Natural killer cell (primary cell): ENCODE measurements at places on chromosomes 6 and 20.

DNA sequence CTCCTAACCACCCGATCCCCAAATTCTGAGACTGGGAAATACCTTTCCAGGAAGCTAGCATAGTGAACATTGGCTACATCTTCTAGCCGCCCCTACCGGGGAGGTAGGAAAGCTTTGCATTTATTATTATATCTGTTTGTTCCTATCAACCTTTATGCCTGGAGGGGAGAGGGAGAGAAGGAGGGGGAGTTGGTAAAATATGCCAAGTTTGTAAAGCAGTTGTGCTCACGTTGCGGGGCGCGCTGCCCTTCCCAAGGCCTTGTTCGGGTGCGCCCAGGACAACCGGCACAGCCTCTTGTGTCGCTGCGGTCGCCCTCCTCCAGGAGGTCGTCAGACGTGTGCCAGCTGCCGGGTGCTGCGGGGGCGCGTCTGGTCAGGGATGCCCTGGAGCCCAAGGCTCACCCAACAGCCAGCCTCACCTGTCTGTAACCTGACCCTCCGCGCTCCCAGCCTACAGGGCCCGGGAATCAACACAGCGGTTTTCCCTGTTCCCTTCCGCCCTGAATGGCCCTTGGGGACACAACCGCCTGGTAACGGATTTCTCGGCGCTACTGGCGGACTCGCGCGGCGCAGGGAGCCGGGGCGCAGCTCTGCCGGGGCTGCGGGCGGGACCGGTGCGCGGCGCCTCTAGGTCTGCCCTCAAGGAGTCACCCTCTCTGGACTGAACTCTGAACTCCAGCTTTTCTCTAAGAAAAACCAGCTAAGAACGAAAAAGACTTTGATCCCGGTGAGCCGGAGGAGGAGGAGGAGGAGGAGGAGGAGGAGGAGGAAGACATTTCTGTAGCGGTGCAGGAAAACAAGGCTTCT, 1.1 kb upstream of the OVOL2 start:
- peaks cover 12% of the 10 kb centered on the region for H3K4me1 ChIP-seq
- no peak overlapping the region for H3K27ac ChIP-seq
- H3K4me3 ChIP-seq, result no peak overlapping the region
- no peak for DNase-seq
- H3K36me3 ChIP-seq, result no peaks in the 10 kb centered on the region

- no peaks in the 10 kb centered on the region for H3K36me3 ChIP-seq
- no peaks in the 10 kb centered on the region for H3K27me3 ChIP-seq
- no peak overlapping the region for H3K4me3 ChIP-seq
- no peaks in the 10 kb centered on the region for H3K4me1 ChIP-seq
Measured at GRCh38 chr6:128208851-128209580, 308.2 kb upstream of the THEMIS start.

- no peak overlapping the region for H3K4me3 ChIP-seq
- no peaks in the 10 kb centered on the region for H3K27me3 ChIP-seq
- H3K36me3 ChIP-seq, result peaks cover 38% of the 10 kb centered on the region
- H3K4me1 ChIP-seq, result no peaks in the 10 kb centered on the region
- H3K27ac ChIP-seq, result no peak overlapping the region
Measured at GRCh38 chr20:37299718-37300528, 10.5 kb downstream of the MANBAL start.

GRCh38 chr6:130143709-130144108, 79.0 kb downstream of the SAMD3 start:
- DNase-seq, result no peak
- no peaks in the 10 kb centered on the region for H3K27me3 ChIP-seq
- no peak overlapping the region for H3K27ac ChIP-seq
- H3K36me3 ChIP-seq, result peaks cover 72% of the 10 kb centered on the region

DNA sequence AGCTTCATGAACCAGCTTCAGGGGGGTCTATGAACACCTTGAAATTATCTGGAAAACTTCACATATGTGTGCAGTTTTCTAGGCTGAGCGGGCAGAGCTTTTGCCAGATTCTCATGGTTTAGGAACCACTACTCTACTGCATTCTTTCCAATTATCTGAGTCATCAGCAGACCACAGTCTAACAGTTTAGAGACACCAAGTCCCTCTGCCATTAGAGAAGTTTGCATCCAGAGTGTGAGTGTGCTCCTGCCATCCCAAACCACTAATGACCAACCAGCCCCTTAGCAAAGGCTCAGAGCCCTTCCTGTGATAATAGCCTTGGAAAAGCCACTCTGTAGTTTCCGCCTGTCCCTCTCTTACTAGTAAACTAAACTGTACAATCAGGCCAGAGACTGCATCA, 96.8 kb downstream of the PHACTR1 start:
- no peak overlapping the region for H3K27ac ChIP-seq
- H3K36me3 ChIP-seq, result no peaks in the 10 kb centered on the region
- no peaks in the 10 kb centered on the region for H3K27me3 ChIP-seq
- no peak overlapping the region for H3K4me3 ChIP-seq
- no peaks in the 10 kb centered on the region for H3K4me1 ChIP-seq

- no peak overlapping the region for H3K4me3 ChIP-seq
- no peak overlapping the region for H3K27ac ChIP-seq
- no peak for DNase-seq
- H3K36me3 ChIP-seq, result no peaks in the 10 kb centered on the region
- H3K4me1 ChIP-seq, result no peaks in the 10 kb centered on the region
Measured at GRCh38 chr6:107083921-107084320, 31.4 kb downstream of the BEND3 start.

DNA sequence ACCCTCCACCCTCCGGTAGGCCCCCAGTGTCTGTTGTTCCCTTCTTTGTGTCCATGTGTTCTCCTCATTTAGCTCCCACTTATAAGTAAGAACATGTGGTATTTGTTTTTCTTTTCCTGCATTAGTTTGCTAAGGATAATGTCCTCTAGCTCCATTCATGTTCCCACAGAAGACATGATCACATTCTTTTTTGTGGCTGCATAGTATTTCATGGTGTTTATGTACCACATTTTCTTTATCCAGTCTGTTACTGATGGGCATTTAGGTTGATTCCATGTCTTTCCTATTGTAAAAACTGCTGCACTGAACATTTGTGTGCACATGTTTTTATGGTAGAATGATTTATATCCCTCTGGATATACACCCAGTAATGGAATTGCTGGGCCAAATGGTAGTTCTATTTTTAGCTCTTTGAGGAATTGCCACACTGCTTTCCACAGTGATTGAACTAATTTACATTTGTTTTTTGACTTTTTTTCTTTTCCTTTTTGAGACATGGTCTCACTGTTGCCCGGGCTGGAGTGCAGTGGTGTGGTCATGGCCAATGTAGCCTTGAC, 4.5 kb downstream of the KPNA5 start:
- H3K27ac ChIP-seq, result no peak overlapping the region
- no peak for DNase-seq
- H3K36me3 ChIP-seq, result peaks cover 12% of the 10 kb centered on the region

GRCh38 chr6:156699017-156699421, 78.2 kb upstream of the ARID1B start:
- no peaks in the 10 kb centered on the region for H3K27me3 ChIP-seq
- no peak overlapping the region for H3K4me3 ChIP-seq
- H3K36me3 ChIP-seq, result no peaks in the 10 kb centered on the region
- peaks cover 3% of the 10 kb centered on the region for H3K4me1 ChIP-seq

GRCh38 chr20:20761301-20761700, 48.9 kb upstream of the RALGAPA2 start:
- H3K4me1 ChIP-seq, result no peaks in the 10 kb centered on the region
- H3K36me3 ChIP-seq, result no peaks in the 10 kb centered on the region
- no peak overlapping the region for H3K4me3 ChIP-seq
- H3K27ac ChIP-seq, result no peak overlapping the region

- H3K4me1 ChIP-seq, result no peaks in the 10 kb centered on the region
- H3K27me3 ChIP-seq, result no peaks in the 10 kb centered on the region
- H3K4me3 ChIP-seq, result no peak overlapping the region
- H3K27ac ChIP-seq, result no peak overlapping the region
Measured at GRCh38 chr20:40457404-40457803, 231.6 kb downstream of the MAFB start.

DNA sequence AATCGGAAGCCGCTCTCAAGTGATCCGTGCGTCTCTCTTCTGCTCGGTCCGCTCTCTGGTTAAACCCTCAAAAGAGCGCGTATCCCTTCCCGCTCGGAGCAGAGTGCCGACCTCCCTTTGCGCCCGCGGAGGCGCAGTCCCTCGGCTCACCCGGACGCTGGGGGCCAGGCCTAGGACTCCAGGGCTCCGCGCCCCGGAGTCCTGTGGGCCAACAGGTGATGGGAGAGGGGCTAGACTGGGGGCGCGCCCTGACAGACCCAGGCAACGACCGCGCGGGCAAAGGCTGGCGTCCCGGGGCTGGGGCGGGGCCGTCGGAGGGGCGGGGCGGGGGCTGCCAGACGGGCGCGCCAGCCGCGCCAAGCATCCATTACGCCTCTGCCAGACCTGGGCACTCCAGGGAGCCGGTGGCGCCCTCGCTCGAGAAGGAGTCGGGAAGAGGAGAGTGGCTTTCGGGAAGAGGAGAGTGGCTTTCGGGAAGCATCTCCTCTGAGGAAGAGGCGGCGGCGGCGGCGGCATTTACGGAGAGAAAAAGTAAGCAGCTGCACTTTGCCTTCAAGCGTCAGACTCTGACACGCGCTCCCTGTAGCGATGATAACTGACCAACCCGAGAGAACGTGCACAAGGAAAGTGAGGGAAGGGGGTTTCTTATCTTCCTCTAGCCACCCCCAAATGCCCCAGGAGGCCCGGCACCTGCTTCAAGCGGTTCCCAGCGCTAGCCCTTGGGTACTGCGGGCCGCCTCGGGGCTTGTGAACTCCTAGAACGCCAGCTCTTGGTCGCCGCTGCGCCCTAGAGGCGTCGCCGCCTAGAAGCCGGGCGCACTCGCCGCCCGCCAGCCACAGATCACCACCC, 2.6 kb downstream of the EPHA7 start:
- no peak overlapping the region for H3K27ac ChIP-seq
- H3K4me1 ChIP-seq, result peaks cover 25% of the 10 kb centered on the region
- DNase-seq, result no peak
- no peaks in the 10 kb centered on the region for H3K36me3 ChIP-seq
- peaks cover 33% of the 10 kb centered on the region for H3K27me3 ChIP-seq

GRCh38 chr20:34986311-34987287, 30.9 kb downstream of the MYH7B start:
- no peak for DNase-seq
- no peaks in the 10 kb centered on the region for H3K27me3 ChIP-seq
- no peaks in the 10 kb centered on the region for H3K36me3 ChIP-seq
- H3K27ac ChIP-seq, result no peak overlapping the region
- H3K4me1 ChIP-seq, result no peaks in the 10 kb centered on the region

GRCh38 chr20:2709205-2709981, 16.8 kb downstream of the EBF4 start:
- H3K4me3 ChIP-seq, result no peak overlapping the region
- no peaks in the 10 kb centered on the region for H3K27me3 ChIP-seq
- no peak overlapping the region for H3K27ac ChIP-seq

GRCh38 chr6:13702809-13703302, 8.8 kb downstream of the RANBP9 start:
- H3K27ac ChIP-seq, result no peak overlapping the region
- no peak for DNase-seq
- H3K27me3 ChIP-seq, result no peaks in the 10 kb centered on the region
- peaks cover 6% of the 10 kb centered on the region for H3K4me1 ChIP-seq
- H3K4me3 ChIP-seq, result no peak overlapping the region

GRCh38 chr6:36933102-36933501, 21.4 kb upstream of the PI16 start:
- no peak overlapping the region for H3K4me3 ChIP-seq
- no peaks in the 10 kb centered on the region for H3K27me3 ChIP-seq
- H3K4me1 ChIP-seq, result no peaks in the 10 kb centered on the region
- H3K36me3 ChIP-seq, result no peaks in the 10 kb centered on the region
- no peak overlapping the region for H3K27ac ChIP-seq

DNA sequence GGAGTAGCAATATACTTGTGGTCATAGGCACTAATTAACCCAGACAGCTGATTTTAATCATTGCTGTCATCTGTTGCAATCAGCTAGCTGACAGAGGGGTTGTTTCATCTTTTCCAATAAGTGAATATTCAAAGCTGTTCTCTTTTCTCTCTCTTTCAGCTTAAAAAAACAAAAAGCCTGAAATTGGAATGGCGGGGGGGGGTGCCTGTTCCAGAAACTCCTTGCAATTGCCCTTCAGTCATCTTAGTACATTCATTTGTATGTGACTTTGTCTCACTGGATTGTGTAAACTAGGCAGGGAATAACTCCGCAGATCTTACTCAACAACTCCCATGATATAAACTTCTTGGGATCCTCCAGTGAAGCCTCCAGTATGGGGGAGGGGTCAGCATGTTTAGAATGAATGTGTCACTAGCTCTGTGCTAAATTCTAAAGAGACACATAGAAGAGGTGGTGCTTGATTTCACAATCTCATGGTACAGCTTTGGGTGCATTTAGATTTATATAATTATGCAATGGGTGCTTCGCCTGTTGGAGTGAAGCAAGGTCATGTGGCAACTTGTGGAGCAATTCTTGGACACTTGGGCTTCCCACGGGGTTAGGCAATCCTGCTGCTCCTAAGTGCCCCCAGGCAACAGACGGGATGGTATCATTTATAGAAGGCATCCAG, 40.1 kb downstream of the SLC24A3 start:
- no peaks in the 10 kb centered on the region for H3K4me1 ChIP-seq
- no peak overlapping the region for H3K27ac ChIP-seq
- DNase-seq, result peak; percentile 5
- H3K4me3 ChIP-seq, result no peak overlapping the region
- H3K36me3 ChIP-seq, result no peaks in the 10 kb centered on the region
- H3K27me3 ChIP-seq, result no peaks in the 10 kb centered on the region

GRCh38 chr6:10415617-10416480, 975 bp upstream of the TFAP2A start:
- peaks cover 43% of the 10 kb centered on the region for H3K4me1 ChIP-seq
- peaks cover 82% of the 10 kb centered on the region for H3K27me3 ChIP-seq
- no peak for DNase-seq
- no peak overlapping the region for H3K4me3 ChIP-seq

DNA sequence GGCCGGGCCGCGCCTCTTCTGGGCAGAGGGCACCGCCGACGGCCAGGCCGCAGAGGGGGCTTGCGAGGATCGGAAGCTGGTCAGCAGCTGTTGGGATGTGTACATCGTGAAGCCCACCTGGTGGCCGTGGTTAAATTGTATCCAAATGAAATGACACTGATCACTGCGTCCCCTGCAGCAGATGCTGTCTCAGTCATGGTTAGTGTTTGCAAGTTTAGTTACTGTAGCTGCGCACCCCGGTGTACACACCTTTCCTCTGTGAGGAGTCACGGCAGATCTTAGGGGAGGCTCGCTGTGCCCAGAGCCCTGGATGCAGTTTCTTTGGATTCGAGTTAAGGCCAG, 653 bp downstream of the NAA20 start:
- peak overlapping the region; percentile 68 for H3K27ac ChIP-seq
- H3K4me1 ChIP-seq, result peaks cover 15% of the 10 kb centered on the region
- peaks cover 3% of the 10 kb centered on the region for H3K36me3 ChIP-seq
- DNase-seq, result peak; percentile 43

DNA sequence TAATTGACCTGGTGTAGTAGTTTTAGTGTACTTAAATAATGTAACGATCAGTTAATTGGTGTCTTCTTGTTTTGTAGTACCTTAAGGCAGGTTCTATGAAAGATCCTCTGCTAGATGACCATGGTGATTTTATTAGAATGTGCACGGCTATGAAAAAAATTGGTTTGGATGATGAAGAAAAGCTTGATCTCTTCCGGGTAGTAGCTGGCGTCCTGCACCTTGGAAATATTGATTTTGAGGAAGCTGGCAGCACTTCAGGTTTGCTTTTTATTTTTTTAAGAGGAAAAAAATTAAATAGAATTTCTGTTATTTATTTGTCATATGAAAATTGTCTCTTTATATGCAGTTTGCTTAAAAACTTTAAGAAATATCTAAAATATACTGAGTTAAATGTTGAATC, 99.2 kb downstream of the MYO6 start:
- H3K36me3 ChIP-seq, result no peaks in the 10 kb centered on the region
- H3K27me3 ChIP-seq, result no peaks in the 10 kb centered on the region
- H3K4me1 ChIP-seq, result no peaks in the 10 kb centered on the region
